ENCODE measurements at places on chromosomes 12 and 14. TPM values are rescaled to one million over a fixed set of nuclear protein-coding genes. Genes with fewer than 3 reads are reported as not detected.

SLC35F4 gene
- not detected for total RNA-seq

- no peak for DNase-seq
These were observed 91.6 kb upstream of the FERMT2 start for GRCh38 chr14:53042480-53042879.

- DNase-seq = no peak
These were observed 98.1 kb upstream of the FGD4 start for GRCh38 chr12:32301216-32301615.

GRCh38 chr12:91044586-91044985 lies 13.2 kb downstream of the KERA start:
- DNase-seq = no peak

GRCh38 chr12:107131832-107132616 lies 38.7 kb upstream of the CRY1 start:
- DNase-seq = no peak

DNA sequence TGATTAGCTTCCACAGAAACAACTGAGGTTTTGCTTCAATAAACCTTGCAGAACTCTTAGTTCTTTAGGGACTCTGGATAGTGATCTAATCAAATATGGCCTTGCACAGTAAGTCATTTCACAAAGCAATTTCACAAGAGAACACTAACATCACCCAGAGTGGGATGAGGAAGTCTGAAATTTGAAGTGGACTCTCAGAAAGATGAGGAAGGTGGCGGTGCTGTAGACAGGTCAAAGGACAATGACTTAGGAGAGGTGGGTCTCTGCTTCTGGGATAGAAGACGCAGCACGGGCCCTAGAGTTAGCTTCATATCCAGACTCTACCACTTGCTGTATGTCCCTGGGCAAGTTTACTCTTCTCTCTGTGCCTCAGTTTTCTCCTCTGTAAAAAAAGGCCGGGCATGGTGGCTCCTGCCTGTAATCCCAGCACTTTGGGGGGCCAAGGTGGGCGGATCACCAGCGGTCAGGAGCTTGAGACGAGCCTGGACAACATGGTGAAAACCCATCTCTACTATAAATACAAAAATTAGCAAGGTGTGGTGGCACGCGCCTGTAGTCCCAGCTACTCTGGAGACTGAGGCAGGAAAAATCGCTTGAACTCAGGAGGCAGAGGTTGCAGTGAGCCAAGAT lies 18.9 kb downstream of the FOS start:
- no peak for DNase-seq

GRCh38 chr12:101608301-101609133 lies 13.7 kb downstream of the MYBPC1 start:
- DNase-seq = no peak

GRCh38 chr14:74239848-74240793 lies 872 bp downstream of the VSX2 start:
- DNase-seq = no peak

APOF gene
- not detected for total RNA-seq

GRCh38 chr14:103273745-103274615 lies 60.1 kb upstream of the EIF5 start:
- DNase-seq = no peak

DNA sequence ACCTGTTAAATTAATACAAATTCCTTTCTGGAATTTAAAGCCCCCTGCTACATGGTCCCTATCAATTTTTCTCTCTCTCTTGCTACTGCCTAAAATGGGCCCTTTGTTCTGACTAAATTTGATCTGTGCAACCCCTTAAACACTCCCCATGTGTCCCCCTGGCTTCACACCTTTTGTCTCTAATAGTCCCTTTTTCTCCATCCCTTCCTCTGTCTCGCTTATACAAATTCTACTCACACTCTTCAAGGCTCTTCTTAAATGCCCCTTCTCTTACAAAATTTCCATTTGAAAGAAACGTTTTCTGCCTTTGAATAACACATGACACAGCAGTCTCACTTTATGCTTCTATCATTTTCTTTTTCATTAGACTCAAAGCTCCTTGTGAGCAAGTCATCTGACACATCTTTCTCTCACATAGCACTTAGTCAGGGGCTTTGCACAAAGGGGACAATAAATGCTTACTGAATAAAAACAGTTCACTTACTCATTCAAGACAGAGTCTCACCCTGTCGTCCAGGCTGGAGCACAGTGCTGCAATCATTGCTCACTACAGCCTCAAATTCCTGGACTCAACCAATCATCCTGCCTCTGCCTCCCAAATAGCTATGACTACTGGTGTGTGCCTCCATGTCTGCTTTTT lies 41.5 kb upstream of the NR2C1 start:
- no peak for DNase-seq

DNA sequence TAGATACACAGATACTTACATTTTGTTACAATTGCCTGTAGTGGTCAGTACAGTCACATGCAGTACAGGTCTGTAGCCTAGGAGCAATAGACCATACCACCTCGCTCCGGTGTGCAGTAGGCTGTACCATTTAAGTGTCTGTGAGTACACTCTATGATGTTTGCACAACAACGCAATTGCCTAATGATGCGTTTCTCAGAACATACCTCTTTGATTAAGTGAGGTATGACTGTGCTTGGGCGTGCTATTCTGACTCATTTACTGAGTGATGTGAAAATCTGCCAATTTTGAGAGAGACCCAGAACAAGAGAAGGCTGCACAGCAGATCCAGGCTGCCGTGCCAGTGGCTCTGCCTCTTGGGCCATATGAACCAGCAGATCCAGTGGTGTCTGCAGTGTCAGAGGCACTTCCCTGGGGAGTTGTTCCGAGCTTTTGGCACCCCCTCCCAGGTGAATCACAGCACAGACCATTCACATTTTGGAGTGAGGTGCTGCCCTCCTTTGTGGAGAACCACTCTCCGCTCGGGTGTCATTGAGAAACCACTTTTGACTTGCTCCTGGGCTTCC lies 20.4 kb downstream of the DLK1 start:
- no peak for DNase-seq

CPNE6 gene
- 0.71 TPM for total RNA-seq

DNA sequence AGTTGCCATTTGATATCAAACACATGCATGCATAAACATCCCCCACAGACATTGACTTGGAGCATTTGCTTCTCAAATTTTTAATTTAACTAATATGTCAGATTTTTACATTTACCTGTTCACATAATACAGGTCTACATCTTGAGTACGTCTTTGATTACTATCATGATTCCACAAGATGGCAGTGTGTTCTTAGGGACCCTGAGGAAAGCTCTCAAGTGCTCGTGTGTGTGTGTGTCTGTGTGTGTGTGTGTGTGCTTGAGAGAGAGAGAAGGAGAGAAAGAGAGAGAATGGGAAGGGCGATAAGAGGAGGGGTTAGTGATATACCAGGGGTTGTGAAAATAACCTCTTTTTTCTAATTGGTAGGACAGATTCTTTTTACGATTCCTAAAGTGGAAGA lies 167.1 kb upstream of the OR4E1 start:
- DNase-seq = no peak

- no peak for DNase-seq
These were observed 59.5 kb downstream of the SLC4A8 start for GRCh38 chr12:51484119-51484518.

- DNase-seq = no peak
These were observed 277.4 kb upstream of the SOX5 start for GRCh38 chr12:24226745-24227350.

GRCh38 chr14:51939755-51940301 lies 49.5 kb upstream of the RTRAF start:
- no peak for DNase-seq

DNA sequence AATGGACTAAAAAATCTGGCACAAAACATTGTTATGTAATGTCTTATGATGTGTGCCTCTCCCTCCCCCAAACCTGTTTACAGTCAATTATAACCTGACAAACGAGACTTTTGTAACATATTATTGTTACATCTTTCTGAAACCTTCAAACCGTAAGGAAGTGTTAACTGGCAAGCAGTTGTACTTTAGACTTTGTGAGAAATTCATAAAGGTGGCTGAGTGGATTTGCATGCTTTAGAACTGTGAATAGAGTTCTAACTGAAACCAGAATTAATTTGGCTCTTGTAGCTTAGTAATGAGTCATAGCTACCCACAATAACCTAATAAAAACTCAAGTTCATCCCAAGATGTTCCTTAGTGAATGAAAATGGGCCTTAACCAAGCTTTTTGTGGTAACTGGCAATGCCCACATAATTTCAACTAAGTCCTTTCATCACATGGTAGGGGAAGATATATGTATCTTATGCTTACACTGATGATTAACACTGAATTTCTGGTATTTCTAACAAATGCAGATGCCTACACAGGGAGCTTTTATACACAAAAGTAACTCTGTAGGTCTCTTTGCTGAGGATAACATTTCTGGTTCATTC lies 29.7 kb downstream of the RAD9B start:
- DNase-seq = no peak

IRF2BPL gene
- 109 TPM for total RNA-seq

DNA sequence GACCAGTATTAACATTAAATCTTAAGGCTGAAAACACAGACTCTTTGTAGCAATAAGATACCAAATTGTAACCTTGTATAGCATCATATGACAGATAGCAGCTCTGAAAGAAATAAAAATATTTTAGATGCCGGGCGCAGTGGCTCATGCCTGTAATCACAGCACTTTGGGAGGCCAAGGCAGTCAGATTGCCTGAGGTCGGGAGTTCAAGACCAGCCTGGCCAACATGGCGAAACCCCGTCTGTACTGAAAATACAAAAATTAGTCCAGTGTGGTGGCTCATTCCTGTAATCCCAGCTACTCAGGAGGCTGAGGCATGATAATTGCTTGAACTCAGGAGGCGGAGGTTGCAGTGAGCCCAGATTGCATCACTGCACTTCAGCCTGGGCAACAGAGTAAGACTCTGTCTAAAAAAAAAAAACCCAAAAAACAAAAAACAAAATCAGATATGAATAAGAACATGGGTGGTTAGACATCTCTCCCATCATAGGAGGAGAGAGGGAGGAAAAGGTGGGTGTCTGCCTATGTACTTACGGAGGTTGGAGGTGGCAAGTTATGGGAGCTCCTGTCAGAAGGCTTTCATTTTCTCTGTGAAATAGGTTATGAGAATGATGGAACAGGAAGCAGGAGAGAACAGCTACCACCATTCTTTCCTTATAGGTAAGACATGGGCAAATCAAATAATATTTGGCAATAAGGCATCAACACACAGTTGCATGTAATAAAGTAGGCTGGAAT lies 7.6 kb upstream of the HEBP1 start:
- DNase-seq = no peak

- no peak for DNase-seq
These were observed 301.2 kb downstream of the DIO2 start for GRCh38 chr14:79910086-79910485.

ESPL1 gene
- 0.87 TPM for total RNA-seq

TRIM9 gene
- total RNA-seq = 2.0 TPM

GRCh38 chr12:132585177-132585576 lies 25.2 kb downstream of the LRCOL1 start:
- no peak for DNase-seq

DNA sequence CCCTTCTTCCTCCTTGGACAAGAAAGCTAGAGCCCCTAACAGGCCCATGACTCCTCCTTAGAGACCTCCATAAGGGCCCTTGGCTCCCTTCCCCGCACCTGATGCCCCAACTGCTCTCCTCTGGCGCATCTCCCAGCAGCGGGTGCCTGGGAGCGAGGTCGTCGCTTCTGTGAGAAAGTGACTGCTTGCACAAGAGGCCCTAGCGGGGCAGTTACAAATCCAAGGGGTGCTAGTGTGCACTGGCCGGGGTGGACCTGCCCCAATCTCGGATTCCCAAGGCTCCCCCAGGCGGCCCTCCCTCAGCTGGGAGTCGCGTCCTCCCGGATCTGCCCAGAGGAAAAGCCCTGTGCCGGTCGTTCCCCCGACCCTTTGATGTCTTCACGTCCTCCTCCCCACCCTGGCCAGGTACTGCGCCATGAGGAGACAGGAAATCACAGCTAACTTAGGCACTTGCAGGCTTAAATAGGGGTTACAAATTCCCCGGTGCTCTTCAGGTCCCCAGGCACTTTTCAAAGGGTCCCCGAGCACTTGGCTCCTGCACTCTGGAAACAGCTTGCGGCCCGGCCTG lies 2.8 kb downstream of the NKX2-8 start:
- no peak for DNase-seq

ARID4A gene
- 17.8 TPM for total RNA-seq

GRCh38 chr12:96810477-96810876 lies 96.6 kb upstream of the NEDD1 start:
- DNase-seq = no peak

GRCh38 chr12:95687937-95688336 lies 102.6 kb downstream of the NTN4 start:
- no peak for DNase-seq

DNA sequence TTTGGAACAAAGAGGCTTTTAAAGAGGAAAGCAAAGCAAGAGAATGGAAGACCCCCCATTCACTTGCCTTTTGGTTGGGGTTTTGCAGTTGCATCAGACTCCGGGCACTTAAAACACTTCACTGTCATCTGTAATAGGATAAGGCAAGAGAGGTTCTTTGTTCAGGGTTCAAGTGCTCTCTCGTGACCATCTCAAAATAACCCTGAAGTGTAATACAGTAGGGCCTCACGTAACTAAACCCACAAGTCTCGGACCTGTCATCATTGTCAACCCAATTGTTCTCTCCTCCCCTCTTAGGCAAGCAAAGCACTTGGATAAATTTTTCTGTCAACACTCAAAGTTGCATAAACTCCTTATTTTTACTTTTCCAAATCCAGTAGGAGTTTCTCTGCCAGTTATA lies 26.9 kb upstream of the MYBPC1 start:
- DNase-seq = no peak

- no peak for DNase-seq
These were observed 101.9 kb downstream of the SLC8A3 start for GRCh38 chr14:70086685-70087379.

CYP27B1 gene
- total RNA-seq = 1.0 TPM

DNA sequence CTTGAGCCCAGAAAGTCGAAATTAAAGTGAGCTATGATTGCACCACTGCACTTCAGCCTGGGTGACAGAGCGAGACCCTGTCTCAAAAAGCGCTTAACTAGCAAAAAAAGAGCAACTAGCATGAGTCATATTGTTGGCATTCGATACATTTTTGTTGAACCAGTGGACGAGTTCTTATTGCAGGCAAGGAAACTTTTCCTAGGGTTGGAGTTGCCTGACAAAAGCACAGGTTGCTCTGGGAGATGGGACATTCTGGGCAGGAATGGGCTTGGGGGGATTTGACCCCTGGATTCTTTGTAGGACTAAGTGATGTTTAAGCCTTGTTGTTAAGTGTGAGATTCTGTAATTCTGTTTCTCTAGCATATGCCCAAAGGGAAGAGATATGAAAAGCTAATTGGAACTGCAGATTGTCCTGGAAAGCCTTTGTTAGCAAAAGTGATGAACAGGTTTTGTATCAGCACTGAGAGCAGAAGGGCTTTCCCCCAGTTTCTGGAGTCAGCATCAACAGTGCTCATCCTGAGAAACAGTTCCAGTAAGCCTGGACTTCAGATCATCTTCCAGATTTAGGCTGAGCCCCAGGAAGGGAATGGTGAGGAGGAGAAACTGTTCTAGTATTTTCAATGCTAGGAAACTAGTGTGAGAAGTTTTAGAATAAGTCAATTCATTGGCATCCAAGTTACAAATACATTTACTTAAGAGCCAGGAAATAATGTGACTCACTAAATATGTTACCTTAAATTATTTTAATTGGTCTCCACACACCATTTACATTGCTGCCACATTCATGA lies 123.1 kb downstream of the SRGAP1 start:
- DNase-seq = no peak

ZC2HC1C gene
- total RNA-seq = 1.5 TPM

- DNase-seq = peak; percentile 30
These were observed 141.6 kb downstream of the ITPR2 start for GRCh38 chr12:26691234-26691970.

GRCh38 chr12:118274066-118274465 lies 98.6 kb downstream of the TAOK3 start:
- DNase-seq = no peak

CLEC4A gene
- 2.6 TPM for total RNA-seq

ART4 gene
- 3.3 TPM for total RNA-seq

GRCh38 chr12:41019461-41019860 lies 168.7 kb upstream of the PDZRN4 start:
- DNase-seq = no peak
